Panc1 (cell line): ENCODE measurements at places on chromosomes 1 and 21.

DNA sequence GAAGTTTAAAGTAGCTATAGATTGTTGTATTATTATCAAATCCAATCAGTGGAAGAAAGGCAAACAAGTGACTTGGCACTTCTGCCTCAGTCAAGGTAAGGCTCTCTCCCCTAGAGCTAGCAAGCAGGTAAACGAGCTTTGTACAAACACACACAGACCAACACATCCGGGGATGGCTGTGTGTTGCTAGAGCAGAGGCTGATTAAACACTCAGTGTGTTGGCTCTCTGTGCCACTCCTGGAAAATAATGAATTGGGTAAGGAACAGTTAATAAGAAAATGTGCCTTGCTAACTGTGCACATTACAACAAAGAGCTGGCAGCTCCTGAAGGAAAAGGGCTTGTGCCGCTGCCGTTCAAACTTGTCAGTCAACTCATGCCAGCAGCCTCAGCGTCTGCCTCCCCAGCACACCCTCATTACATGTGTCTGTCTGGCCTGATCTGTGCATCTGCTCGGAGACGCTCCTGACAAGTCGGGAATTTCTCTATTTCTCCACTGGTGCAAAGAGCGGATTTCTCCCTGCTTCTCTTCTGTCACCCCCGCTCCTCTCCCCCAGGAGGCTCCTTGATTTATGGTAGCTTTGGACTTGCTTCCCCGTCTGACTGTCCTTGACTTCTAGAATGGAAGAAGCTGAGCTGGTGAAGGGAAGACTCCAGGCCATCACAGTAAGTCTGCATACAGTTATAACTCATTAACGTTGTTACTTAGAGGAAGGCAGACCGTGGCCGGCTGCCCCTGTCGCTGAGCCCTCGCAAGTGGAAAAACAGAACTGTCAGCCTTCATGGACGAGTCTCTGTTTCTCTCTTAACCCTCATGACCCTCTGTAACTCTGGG, at the start of gene PALMD:
TSS of gene PALMD (plus strand) at position 415 of the 833 bp plus-strand sequence. CDS start at position 620, 205 bp downstream.
- DNase-seq = no peak

DNA sequence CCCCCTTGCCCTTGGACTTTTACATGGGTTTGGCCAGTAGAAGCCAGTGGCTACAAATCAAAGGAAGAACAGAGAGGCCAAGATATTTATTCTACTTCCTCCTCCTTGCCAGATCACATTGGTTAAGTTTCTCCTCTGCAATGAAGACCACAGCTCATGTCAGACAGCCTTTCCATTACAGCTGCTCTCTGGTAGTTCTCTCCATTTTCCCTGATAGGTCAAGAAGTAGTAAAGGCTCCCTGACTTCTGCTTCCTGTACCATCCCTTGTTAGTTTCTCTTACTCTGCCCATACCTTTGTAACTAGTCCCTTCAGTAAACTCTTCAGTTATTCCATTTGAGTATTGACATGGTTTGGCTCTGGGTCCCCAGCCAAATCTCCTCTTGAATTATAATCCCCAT, 27.8 kb downstream of the NME7 start:
- no peak for DNase-seq

GRCh38 chr1:225762002-225762441, 15.6 kb upstream of the SRP9 start:
- DNase-seq = no peak

GRCh38 chr1:98090351-98090750, 169.5 kb upstream of the DPYD start:
- DNase-seq = no peak

DNA sequence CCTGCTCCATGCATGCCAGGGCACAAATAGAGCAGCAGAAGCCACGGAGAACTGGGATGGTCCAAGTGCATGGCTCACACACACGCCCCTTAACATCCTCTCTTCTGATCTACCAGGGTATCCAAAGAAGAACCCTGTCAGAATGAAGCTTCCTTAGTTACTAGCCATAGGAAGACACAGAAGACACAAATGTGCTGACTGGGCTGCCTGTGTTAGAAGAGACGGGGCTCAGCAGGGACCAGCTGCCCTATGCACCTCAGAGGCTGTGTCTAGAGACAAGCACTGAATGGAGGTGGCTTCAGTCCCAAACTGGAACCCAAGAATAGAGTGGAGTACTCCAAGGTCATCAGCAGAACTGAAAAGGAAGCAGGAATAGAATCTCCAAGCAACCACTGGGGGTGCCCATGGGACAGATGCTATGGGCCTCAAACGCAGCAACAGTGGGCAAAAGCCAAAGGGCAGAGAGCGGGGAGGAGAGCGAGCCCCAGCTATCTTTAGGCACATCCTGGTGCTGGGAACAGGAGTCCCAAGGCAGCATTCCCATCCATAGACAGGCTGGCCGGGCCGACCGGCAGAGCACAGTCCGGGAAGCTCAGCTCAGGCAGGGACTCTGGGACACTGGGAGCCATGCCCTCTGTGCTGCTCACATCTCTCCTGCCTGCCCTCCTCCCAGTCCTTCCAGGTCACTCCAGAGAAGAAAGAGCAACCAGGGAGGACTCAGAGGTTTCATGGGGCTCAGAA, 9.5 kb downstream of the SLC6A9 start:
- no peak for DNase-seq

DNA sequence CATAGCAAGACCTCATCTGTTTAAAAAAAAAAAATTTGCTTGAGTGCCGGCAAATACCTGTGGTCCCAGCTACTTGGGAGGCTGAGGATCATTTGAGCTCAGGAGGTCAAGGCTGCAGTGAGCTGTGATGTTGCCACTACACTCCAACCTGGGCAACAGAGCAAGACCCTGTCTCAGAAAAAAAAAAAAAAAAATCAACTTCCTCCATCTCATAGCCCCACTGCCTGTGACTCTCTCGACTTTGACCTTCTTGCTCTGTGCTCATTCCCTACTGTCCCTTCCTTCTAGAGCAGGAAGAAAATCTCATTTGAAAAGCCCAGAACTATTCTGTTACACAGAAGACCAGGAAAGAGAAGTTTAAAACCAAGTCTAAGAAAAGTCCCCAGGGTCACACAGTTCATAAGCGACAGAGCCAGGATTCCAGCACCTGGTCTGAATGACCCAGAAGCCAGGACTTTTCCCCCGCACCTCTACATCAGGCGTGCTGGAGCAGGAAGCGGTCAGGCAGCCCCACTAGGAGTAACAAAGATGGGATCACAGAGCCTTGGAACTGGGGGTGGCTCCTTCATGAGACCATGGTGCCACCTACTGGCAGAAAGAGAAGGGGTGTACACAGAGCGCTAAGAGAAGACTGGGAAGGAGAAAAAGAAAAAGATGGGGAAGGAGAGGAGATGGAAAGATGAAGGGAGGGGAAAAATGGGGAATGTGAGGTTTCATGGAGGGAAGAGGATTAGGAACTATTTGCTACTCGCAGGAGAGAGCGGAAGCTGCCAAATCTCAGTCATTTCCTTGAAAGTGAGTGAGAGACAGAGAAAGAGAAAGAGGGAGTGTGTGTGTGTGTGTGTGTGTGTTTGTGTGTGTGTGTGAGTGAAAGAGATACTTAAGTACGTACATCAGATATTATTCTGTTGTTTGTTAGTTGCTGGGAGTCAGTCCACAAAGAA, 3.1 kb upstream of the P3R3URF start:
- peak; percentile 78 for DNase-seq

- DNase-seq = no peak
Observed at GRCh38 chr1:110243574-110243973, 33.5 kb downstream of the KCNC4 start.

DNA sequence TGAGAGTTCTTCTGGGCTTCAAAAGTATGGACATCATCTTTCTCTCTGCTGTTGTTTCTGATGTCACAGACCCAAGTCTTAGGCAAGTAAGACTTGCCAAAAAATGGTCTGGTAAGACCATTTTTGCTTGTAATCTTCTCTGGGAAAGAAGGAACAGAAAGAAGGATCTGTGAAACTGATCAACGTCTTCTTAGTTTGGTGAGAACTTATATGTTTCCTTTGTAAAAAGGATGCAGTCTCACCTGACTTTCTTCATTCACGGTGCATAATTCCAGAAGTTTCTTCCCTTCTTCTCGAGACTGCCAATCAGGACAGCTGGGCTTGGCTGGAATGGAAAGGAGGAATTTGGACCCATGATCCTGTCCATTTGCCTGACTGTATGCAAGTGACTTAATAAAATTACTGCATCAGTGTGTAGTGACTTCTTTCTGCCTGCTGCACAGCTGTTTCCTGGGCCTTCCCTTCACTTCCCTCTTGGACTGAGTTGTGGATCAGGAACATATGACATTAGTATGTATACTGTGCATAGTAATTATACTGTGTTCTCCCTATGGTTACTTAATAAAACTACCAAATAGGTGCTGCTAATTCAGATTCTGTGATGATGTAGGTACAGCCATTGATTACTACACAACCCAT, 7.6 kb upstream of the DENND1B start:
- DNase-seq = no peak

- DNase-seq = no peak
Observed at GRCh38 chr1:237429252-237429651, 387.3 kb downstream of the RYR2 start.

- no peak for DNase-seq
Observed at GRCh38 chr1:43602990-43603389, 47.0 kb upstream of the KDM4A start.

DNA sequence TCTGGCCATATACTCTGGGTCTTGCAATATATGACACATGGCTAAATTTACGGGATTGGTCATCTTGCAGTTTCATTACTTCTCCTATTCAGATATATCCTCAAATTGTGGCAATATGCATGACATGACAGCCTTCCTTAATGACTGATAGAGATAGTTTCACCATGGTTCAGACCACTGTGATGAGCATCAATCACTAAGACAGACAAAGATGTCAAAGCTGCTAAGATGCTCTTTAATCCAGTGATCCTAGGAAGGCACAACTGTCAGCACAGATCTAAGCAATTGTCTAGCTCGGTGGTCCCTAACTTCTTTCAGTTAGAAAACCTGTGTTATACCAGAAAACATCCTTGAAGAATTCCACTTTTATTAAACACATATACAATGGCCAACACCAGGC, 70.9 kb upstream of the ADGRL2 start:
- no peak for DNase-seq

GRCh38 chr1:79928901-79929300, 922.4 kb upstream of the ADGRL4 start:
- DNase-seq = no peak

DNA sequence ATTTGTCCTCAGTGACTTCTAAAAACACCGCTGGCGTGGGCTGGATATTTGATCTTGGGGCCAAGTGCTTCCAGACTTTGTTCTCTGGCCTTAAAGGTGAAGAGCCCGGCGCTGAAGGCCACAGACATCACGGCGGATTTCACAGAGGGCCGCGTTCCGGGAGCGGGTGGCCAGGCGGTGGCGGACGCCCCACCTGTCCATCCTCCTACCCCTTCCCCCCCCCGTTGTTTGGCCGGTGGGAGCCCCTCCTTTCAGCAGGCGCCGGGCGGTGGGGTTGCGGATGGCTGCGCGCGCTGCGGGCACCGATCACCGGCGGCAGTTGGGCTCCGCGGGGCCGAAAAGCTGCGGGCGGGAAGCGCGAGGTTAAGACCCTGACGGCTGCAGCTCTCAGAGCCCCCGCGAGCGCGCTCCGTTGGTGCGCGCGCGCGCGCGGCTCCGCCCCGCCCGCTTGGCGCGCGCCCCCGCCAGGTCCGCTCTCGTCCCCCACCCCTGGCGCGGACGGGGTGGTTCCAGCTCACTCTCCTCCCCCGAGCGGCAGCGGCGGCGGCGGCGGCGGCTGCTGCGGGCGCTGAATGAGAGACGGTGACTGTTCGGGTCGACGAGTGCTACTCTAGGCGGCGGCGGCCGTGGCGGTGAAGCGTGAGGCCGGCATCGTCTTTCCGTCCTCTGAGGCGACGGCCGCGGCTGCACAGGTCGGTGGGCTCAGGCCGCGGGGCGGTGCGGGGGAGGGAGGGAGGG, at the start of gene RALGPS2:
TSS of gene RALGPS2 (plus strand) at position 517 of the 738 bp plus-strand sequence. CDS start 51,521 bp downstream, outside the sequence.
- no peak for DNase-seq

DNA sequence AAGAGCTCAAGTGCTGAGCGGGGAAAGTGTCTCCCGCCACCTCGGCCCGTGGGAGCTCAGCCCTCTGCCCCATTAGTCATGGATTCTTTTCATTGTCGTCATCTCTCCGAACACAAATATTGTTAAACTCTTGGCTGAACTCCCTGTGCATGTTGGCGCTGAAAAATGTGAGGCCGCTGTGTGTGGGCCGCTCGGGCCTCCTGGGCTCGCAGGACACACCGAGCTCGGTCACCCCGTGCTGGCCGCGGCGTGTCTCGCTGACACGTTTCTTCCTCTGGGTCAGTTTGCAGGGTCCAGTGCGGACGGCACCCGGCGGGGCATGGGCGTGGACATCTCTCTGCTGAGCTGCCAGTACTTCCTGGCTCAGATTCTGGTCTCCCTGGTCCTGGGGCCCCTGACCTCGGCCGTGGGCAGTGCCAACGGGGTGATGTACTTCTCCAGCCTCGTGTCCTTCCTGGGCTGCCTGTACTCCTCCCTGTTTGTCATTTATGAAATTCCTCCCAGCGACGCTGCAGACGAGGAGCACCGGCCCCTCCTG, 25.6 kb downstream of the SLC45A1 start:
- peak; percentile 81 for DNase-seq

DNA sequence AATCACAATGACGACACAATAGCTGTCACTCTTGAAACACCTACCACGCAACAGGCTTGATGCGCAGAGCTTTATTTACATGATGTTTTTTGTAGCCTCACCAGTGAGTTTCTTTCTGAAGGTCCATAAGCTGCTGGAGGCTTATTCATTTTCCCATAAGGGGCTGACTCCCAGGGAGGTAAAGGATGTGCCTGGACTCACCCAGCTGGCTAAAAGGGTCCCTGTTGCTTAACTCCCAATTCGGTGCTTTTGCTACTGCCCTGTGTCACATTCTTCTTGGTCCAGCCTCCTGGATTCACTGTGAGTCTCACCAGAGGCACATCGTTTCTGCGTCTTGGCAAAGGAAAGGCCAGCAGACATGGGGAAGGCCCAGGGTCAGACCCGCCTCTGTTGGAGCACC, 44.6 kb upstream of the OLIG2 start:
- no peak for DNase-seq

GRCh38 chr1:119712342-119713038, 756 bp downstream of the PHGDH start:
- no peak for DNase-seq

- DNase-seq = no peak
Observed at GRCh38 chr21:36908260-36908908, 58.1 kb downstream of the HLCS start.

DNA sequence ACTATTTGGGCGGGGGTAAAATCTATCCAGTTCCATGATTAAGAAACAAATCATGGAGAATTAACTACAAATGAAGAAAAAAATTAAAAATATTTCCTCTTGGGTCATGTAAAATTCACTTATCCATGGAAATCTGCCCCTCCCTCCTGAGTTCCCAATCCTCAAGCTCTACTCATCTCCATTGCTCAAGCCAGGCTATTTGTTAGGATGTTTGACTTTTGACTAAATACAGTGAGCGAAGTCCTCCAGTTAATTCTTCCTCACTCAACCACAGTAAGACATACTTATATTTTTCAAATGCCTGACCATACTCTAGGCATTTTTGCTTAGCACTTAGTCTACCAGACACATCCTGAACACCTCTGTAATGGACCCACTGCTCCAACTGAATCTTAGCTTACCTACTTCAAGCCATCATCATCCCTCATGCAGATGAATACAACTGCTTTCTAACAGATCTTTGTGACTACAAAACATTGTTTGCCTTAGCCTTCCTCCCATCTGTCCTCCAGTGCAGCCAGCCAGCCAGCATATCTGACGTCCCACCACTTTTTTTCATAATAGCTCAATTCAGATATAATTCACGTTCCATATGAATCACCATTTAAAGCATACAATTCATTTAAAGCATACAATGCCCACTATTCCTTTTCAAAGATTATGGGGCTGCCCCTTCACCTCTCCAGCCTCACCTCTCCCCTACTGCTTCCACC, 154.2 kb downstream of the RERE start:
- DNase-seq = no peak

GRCh38 chr21:21268061-21268471, 269.9 kb downstream of the NCAM2 start:
- no peak for DNase-seq

GRCh38 chr21:32584472-32584871, 851 bp downstream of the TCP10L start:
- no peak for DNase-seq
